ENCODE measurements at places on chromosomes 4 and X.

DNA sequence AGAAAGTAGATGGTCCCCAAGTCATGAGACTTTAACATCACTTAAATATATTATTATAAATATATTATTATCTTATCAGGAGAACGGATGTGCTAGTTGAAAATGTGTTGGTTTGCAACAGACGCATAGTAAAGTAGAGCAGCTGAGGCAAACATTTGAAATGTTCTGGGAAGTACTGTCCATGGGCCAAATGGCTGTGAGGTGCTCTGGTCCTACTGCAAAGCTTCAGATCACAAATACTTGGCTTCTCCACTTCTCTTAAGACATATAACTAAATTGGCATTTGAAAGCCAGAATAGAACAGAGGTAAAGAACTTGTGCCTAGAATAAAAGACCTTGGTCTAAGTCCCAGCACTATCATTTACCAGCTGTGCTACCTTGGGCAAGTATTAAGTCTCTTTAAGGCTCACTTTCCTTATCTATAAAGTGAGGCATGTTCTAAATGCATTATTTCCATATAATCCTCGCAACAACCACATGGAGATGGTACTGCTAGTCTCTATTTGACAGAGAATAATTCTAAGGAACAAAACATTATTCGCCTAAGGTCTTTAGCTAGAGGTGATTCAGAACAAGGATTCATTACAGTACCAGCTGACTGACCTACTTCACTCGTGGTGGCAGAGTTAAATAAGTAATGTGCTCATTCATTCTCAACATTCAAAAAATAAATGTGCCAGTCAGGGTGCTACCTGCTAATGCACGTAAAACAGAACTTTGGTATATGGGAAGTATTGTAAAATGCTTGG lies 297.1 kb downstream of the PPP3CA start:
- DNase-seq, result no peak

GRCh38 chr4:100075056-100075455 lies 115.2 kb downstream of the DDIT4L start:
- no peak for DNase-seq

GRCh38 chr4:180951312-180951711 lies 1291.9 kb upstream of the TENM3 start:
- no peak for DNase-seq

- no peak for DNase-seq
Measured at GRCh38 chr4:6250235-6250983, 19.2 kb upstream of the WFS1 start.

DNA sequence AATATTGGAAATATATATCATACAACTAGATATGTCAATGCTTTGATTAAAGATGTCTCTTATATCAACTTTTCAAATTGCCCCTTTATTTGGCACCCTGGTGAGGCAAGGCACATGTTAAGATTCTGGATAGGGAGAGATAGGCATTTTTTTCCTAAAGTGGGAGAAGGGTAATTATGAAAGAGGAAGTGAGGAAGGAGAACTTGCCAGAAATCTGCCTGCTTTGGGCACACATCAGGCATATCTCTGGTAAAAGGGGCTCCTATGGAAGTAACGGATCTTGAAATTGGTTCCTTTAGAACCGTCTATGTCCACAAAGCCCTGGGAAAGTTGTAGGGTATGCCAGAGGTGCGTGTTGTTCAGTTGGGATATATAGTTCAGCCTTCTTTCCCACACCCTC lies 5.7 kb downstream of the IL15 start:
- no peak for DNase-seq

DNA sequence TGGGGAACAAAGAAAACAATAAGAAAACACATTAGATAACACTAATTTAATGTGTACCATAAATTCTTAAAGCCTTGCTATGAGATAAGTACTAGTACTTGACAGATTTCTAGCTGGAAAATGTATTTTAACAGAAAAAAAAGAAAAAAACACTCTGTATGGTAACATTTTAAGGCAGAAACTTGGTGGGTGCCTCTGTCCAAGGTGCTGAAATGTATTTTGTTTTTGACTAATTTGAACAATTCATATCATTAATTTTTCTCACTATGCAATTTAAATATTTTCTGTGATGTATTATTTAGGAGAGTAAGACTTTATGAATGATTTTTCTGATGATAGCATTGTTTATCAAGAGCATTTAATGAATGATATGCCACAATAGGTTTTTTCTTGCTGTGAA lies 107.5 kb downstream of the GABRG1 start:
- DNase-seq, result no peak

DNA sequence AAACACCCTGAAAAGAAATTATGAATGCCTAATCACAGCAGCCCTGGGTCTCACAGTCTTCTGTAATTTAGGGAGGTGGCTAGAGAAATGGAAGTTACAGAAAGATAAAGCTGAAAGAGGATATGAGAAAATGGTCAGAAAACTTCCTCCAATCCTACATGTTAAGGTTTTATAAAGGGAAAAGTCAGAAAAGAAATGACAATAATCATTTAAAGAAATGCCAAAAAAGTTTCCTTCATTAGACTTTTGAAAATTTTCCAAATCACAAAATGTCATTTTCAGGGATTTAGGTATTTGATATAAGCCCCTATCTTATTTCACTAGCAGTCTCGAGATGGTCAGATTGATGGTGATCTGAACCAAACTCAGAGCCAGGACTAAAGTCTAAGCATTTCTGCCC lies 276.2 kb downstream of the CHIC1 start:
- DNase-seq, result no peak

GRCh38 chr4:53497487-53498244 lies 93.6 kb downstream of the LNX1 start:
- no peak for DNase-seq

DNA sequence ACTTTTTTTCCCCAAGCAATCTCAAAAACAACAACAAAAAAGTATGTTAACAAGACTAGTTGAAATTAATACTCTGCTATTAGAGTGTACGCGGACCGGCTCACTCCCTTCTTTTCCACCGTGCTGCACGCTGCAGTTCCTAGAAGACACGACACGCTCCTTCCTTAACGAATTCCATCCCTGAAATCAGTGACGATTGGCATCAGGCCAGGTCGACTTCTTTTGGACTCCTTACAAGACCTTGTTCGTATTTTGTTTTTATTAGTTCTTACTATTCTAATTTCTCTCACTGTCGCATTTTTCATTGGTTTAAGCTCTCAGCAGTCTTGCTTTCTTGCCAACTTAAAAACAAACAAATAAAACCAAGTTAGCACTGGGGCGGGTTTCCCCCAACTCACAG lies 175.8 kb upstream of the PITX2 start:
- no peak for DNase-seq

GRCh38 chr4:74934888-74935287 lies 2.0 kb downstream of the PARM1 start:
- no peak for DNase-seq

GRCh38 chr4:131430302-131430701 lies 1718.8 kb upstream of the PCDH10 start:
- no peak for DNase-seq

DNA sequence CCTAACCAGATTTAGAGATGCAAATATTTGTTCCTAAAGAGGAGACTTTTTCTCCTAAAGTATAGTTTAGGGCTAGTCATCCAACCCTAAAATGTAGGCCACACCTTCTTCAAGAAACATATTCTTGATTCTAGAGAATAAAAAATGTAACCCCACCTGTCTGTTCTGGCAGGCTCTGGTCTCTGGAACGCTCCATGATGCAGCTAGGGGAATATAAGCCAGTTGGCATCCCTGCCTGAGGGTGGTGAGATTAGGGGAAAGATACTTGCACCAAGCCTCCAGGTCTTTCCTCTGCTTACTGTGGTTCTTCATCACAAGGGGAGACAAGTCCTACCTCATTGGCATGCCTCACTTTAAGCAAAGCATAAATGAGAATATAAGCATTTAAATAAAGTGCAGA lies 21.2 kb upstream of the TBC1D9 start:
- no peak for DNase-seq

DNA sequence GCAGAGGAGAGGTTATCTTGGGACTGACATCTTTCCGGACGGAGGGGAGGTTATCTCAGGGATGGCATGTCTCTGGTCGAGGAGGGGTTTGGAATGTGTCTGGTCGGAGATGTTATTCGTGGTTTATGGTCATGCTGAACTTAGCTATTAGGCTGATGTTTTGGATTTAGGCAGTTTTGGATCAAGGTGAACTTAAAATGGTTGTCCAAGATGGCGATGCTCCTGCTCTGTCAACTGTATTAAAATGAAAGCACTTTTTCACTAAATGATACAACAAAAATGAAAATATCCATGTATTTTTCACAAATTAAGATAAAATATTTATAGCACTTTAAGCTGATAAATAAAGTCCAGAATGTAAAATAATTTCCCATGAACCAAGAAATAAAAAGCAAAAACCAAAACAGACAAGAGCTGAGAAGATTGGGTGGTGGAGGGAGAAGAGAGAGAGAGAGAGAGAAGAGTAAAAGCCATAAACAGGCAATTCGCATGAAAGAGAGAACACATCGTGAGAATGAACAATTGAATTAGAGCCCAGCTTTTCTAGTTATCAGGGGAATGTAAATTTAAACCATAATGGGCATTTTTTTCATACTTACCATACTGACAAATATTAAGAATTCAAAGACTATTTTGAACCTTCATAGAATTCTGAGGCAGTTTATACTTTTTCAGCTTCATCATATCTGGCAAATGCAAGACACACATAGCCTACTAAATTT lies 2236.0 kb upstream of the AGA start:
- DNase-seq, result no peak

DNA sequence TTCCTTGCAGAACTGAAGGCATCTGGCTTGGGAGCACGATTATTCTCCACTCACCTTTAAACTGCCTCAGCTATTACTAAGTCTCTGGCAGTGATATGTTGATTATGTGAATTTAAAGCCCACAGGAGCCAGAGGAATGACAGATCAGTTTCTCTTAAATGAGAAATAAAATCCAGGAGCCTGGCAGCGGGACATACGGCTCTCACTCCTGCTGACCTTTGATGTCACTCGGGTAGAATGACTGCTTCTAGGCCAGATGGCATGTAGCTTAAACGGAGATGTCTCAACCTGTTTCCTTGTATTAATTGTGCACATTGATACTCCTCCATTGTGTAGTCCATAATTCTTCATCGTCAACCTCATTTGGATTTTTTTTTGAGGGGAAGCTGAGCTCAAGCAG lies 4.0 kb upstream of the CBLL2 start:
- DNase-seq, result no peak

- no peak for DNase-seq
Measured at GRCh38 chrX:15854080-15854655, 445 bp downstream of the AP1S2 start.

- no peak for DNase-seq
Measured at GRCh38 chr4:76196376-76196775, 17.2 kb downstream of the SCARB2 start.

- DNase-seq, result no peak
Measured at GRCh38 chr4:20266215-20267082, 14.7 kb downstream of the SLIT2 start.

DNA sequence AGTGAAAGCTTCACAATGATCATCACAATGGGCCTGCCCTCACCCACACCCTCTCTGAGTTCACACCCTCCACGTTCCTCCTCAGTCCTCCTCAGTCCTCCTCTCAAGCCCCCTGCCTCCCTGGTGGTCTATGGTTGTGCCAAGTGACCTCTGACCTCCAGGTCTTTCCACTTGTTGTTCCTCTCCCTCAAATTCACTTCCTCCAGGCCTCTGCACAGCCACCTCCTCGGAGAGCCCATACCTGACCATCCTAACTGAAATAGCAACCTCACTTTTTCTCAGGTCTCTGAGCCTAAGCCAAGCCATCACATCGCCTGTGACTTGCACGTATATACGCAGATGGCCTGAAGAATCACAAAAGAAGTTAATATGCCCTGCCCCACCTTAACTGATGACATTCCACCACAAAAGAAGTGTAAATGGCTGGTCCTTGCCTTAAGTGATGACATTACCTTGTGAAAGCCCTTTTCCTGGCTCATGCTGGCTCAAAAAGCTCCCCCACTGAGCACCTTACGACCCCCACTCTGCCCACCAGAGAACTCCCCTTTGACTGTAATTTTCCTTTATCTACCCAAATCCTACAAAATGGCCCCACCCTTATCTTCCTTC lies 293.4 kb upstream of the TENM3 start:
- DNase-seq, result no peak
